ENCODE measurements at places on chromosomes 5 and 9. TPM values are rescaled to one million over a fixed set of nuclear protein-coding genes. Genes with fewer than 3 reads are reported as not detected.

GRCh38 chr9:76557674-76558225, 98.8 kb downstream of the GCNT1 start:
- H3K27me3 ChIP-seq = no peaks in the 10 kb centered on the region
- H3K4me1 ChIP-seq = peaks cover 19% of the 10 kb centered on the region
- H3K27ac ChIP-seq = no peak overlapping the region
- H3K36me3 ChIP-seq = no peaks in the 10 kb centered on the region

DNA sequence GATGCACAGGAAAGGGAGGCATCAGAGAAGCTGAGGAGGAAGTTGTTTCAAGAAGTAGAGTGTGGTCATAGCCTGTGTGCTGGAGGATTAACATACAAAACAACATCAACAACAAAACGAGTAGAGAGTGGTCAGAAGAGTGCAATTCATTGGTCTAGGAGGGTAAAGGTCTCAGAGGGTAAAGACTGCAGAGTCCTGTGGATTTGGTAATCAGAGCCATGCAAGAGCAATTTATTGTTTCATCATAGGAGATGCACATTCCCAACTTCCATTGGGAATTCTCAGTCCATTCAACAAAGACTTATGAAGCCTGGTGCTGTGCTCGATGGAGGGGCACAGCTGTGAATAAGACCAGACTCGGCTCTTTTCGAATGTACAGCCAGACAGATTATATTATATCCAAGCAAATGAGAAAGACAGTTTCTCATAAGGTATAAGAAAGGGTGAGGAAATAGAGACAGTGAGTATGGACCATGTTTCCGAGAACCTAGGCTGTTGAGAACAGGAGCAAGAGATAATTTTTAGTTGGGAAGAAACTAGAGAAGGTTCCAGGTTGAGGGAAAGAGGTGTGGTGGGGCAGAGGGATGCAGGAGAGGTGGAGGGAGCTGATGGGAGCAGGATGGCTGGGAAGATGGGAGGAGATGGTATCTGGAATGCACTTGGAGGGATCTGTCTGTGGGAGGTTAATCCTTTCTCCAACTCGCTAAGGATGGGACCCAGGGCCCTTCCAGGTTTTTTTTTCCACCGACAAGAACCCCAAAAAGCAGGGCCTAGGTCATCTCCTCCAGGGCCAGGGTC, 7.9 kb upstream of the MYORG start:
- no peak overlapping the region for H3K27ac ChIP-seq
- peaks cover 8% of the 10 kb centered on the region for H3K4me1 ChIP-seq
- H3K27me3 ChIP-seq = peaks cover 9% of the 10 kb centered on the region
- no peaks in the 10 kb centered on the region for H3K36me3 ChIP-seq
- no peak overlapping the region for H3K4me3 ChIP-seq
- DNase-seq = no peak

DNA sequence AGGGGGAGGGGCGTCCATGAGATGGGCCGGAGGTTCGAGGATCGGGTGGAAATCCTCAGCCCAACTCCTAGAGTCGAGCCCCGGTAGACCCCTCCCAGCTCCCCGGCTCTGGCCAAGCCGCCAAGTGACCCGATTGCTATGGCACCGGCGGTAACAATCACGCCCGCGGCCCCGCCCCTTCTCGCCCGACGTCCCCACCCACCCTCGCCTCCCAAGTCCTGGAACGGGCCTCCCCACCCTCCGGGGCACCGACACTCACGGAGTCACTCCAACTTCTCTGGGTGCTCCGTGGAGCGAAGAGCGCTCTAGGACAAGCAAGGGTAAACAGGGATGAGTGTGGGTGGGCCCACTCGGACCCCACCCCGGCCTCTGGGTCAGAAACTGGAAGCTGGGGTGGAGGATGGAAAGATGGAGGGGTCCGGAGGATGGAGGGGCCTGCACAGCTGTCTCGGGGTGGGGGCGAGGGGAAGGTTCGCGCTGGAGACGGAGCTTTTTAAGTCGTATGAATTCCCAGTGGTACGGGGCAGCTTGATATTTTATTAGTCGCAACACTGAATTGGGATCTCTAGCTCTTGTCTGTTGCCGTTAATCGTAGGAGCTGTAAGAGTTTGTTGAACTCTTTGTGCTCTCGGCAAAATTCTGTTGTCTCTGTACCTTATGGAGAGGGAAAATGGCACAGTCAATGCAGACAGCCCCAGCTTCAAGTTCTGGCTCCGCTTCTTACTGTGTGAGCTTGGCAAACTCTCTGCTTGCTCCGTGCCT, at the start of gene SPACA9:
TSS of gene SPACA9 (plus strand) at position 204 of the 762 bp plus-strand sequence. CDS start 5,050 bp downstream, outside the sequence.
- no peaks in the 10 kb centered on the region for H3K4me1 ChIP-seq
- H3K27ac ChIP-seq = peak within 1 kb of the TSS; percentile 62
- H3K27me3 ChIP-seq = no peaks in the 10 kb centered on the region
- DNase-seq = peak; percentile 17

GRCh38 chr5:22560147-22560546, 293.0 kb downstream of the CDH12 start:
- H3K4me3 ChIP-seq = no peak overlapping the region
- H3K36me3 ChIP-seq = no peaks in the 10 kb centered on the region
- no peaks in the 10 kb centered on the region for H3K27me3 ChIP-seq
- no peaks in the 10 kb centered on the region for H3K4me1 ChIP-seq
- no peak overlapping the region for H3K27ac ChIP-seq
- peak; percentile 78 for DNase-seq

Gene NR3C1
- total RNA-seq = 35.4 TPM

Gene SLC27A6
- total RNA-seq = 0.39 TPM

Gene KCNN2
- total RNA-seq = 0.29 TPM

Gene LHX3
- not detected for total RNA-seq

Gene STKLD1
- 0.58 TPM for total RNA-seq

Gene BAAT
- 8.9 TPM for total RNA-seq

Gene FOXD4L6
- 0.18 TPM for total RNA-seq

Measured in astrocyte (in vitro differentiated cells and primary cell).